ENCODE measurements at places on chromosomes 7 and 10.
A peak's percentile ranks its signal among the peaks of the same experiment; 100 is the strongest.

DNA sequence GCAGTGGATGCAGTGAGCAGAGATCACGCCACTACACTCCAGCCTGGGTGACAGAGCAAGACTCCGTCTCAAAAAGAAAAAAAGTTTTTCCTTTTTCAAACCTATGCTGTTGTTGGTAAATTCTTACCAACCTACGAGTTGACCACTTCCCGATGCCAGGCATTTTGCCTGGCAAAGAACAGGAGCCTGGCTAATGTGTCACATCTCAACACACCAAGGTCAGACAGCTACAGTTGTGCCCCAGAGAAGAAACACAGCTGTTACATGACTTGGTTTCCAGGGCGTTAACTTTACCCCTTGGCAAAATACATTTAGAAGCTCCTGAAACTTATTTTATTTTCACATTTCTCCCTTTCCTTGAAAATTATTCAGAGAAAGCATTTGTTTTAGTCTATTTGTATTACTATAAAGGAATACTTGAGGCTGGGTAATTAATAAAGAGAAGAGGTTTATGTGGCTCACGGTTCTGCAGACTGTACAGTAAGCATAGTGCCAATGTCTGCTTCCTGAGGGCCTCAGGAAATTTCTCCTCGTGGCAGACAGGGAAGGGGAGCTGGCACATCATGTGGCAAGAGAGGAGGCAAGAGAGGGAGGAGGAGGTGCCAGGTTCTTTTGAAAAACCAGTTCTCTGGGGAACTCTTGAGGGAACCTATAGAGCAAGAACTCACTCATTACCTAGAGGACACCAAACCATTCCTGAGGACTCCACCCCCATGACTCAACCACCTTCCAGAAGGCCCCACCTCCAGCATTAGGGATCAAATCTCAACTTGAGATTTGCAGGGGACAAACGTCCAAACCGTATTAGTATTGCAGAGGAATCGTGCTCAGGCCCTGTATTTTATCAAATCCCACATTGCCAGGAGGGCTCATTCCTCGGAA is 83.3 kb downstream of the PAXIP1 start:
- DNase-seq = no peak

DNA sequence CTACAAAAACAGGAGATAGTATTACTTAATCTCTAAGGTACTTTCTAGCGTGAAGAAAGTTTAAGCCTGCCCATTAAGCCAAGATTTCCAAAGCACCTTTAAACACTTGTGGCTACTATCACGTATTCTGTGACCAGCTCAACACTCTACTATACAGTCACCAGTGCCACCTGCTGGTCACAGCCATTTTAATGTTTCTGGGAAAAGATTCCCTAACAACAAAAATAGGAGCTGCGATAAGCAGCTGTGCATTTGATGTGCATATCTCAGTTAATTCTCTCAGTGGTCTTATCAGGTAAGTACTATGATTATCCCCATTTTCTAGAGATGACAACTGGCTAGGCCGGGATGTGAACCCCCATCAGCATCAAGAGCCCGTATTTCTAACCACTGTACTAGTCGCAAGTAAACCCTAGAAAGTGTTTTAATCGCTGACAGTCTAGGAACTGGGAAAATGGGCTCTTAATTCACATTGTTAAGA is 860 bp downstream of the SEC31B start:
- DNase-seq = no peak

DNA sequence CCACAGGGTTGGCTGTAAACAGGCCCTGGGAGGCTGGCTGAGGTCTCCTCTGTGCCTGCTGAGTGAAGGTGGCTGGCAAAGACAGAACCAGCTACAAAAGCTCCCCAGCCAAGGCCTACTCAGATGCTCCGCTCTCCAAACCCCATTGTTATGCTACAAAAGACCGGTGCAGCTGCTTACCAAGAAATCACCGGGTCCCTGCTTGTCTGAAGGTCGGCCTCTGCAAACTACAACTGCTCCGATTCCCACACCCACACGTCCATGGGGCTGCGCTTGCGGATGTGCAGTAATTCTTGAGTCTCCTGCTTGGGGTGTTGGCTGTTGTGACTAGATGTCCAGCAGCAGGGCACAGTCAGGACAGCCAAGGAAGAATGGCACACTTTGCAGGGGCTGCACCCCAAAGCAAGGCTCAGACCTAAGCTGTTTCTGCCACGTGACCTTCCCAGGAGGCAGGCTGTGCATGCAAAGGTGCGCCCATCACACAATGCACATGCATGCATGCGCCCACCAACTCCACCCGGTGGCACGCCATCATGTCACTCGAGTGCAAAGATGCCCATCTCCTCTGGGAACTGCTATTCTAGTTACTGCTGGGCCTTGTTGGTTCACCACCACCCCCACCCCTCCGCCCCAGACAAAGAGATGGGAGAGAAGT is 97.8 kb downstream of the OAT start:
- no peak for DNase-seq

DNA sequence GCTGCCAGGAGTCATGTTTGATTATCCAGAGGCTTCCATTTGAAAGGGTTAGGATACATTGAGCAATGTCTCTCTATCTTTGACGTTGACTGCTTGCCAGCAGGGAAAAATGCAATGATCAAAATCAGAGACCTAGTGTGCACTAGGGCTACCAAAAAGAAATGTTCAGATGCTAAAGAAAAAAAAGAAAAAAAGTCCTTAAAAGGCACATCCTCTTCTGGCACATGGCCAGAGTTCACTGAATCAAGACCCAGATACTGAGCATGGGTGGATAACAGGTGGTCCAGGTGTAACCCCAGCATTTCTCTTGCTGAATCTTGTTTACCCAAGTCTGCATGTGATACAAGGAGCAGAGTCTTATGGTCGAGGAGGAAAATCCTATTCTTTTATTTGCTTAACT is 899.3 kb downstream of the SORCS3 start:
- DNase-seq = no peak

GRCh38 chr10:97542169-97543024 is 30.2 kb upstream of the ANKRD2 start:
- DNase-seq = peak; percentile 72

- DNase-seq = no peak
These were observed 1.4 kb downstream of the HYAL4 start for GRCh38 chr7:123846217-123846891.

All from NCI-H446 treated with DMSO at 0.1 percent for 48 hours (cell line).